Stimulated activated CD4-positive, alpha-beta T cell treated with anti-CD3 and anti-CD28 coated beads, TNF-alpha, amount 100 ng/mL, for 1 hour (primary cell): ENCODE measurements at places on chromosomes 5 and 9.

DNA sequence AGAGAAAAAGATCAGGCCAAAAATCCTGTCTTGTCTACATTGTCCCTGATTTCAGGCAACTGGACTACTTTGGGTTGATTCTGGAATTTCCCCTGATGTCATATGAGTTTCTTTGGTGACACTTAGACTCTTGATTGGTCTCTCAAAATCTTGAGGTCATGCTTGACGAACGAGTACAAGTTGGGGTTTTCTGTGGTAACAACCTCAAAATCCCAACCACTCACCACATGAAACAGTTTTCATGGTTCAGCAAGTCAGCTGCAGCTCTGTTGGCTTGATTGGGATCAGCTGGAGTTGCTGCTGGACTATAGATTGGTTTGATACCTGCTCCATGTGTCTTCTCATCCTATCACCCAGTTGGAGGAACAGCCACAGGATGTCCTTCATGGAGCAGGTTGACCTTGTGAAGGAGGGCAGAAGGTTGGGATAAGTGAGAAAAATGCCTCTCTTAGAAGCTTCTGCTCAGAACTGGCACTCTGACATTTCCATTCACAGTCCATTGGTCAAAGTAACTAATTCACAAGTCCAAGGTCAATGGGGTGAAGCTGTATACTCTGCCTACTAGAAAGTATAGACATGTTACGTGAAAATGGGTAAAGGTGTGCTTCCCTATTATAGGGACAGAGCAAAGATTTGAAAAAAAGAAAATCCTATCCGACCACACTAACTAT is 284.5 kb downstream of the SH3GL2 start:
- DNase-seq: no peak

GRCh38 chr5:231661-232060 is 13.5 kb downstream of the SDHA start:
- DNase-seq: no peak

DNA sequence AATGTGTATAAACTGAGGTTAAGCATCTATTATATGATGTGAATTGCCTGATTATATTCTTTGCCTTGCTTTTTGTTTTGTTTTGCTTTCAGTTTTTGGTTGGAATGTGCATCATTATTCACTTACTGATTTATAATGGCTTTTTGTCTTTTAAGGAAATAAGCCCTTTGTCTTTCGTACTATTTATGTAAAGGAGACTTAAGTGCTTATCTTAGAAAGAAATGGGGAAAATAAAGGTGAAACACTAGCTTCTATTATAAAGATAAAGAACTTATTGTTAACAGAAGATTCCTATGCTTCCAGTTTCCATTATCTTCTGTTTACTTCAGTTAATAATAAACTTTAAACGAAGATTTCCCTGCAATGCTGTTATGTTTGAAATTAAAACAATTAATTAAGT is 23.3 kb downstream of the COX7C start:
- no peak for DNase-seq

DNA sequence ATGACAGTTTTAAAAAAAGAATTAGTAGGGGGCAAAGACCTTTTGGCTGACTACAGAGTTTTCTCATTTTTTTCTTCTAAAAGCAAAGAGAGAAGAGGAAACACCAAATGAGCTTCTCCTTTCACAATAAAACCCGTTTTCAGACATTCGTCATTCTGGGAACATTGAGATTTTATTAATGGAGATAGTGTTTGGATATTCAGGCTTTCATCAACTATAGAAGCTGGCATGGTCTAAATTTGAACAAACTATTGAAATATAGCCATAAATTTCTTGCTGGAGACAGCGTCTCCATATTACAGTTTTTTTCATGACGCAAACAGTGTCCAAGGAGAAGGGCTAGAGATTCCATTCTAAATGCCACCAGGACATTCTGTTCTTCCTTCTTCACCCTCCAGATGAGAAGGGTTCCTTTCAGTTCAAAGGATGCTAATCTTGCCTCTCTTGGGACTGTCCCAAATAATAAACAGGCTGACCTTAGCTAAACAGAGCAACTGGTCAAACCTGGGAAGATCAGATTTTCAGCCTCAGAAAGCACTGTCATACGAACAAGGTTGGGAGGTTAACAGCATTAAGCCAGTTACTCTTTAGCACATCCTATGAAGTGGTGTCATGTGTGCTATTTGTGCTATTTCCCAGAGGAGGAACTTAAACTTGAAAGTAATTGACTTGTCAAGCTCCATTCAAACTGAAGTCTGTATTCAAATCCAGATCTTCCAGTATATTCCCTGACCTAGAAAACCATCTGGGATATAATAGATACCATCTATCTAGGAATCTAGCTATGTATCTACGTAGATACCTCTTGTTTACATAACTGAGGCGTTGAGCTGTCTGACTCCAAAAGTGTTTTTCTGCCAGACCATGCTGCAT is 125.6 kb downstream of the LPAR1 start:
- no peak for DNase-seq

- no peak for DNase-seq
Observed at GRCh38 chr5:135323227-135323626, 75.8 kb downstream of the MACROH2A1 start.
